ENCODE measurements at places on chromosomes 2 and 18.

DNA sequence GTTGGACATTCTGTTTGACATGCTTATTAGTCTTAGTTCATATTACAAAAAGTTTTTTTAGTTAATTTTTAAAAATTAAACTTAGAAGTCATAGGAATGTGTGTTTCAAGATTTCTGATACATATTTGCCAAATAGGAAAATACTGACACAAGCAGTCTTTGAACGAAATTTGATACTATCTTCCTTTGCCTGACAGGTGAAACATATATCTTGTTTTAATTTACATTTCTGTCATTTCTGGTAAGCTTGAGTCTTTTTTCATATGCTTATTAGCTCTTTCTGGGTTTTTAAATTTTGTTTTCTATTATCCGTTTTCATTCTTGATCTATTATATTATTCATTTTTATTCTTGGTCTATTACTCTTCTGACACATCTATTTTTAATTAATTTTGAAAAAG is 24.5 kb downstream of the ITGAV start:
- DNase-seq: no peak

GRCh38 chr2:65420712-65421431 is 11.5 kb downstream of the SPRED2 start:
- no peak for DNase-seq

DNA sequence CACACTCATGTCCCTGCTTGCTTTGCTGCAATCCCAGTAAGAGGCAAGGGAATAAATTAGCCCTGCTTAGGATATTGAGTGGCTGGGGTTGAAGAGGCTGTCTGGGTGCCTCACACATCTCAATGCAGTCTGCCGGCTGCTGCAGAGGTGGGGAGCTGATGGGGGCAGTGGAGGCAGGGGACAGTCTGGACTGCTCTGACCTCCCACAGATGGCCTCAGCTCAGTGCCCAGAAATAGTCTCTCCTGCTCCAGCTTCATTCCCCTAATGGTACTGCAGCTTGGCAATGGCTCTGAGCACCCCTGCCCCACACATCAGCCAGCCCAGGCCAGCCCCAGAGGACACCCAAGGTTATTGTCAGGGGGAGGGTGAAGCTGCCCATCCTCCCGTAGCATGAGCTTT is 21.5 kb upstream of the TNS1 start:
- DNase-seq: no peak

GRCh38 chr2:167534443-167534842 is 646.2 kb downstream of the XIRP2 start:
- DNase-seq: no peak

- DNase-seq: no peak
Measured at GRCh38 chr18:70332694-70333093, 43.8 kb downstream of the SOCS6 start.

DNA sequence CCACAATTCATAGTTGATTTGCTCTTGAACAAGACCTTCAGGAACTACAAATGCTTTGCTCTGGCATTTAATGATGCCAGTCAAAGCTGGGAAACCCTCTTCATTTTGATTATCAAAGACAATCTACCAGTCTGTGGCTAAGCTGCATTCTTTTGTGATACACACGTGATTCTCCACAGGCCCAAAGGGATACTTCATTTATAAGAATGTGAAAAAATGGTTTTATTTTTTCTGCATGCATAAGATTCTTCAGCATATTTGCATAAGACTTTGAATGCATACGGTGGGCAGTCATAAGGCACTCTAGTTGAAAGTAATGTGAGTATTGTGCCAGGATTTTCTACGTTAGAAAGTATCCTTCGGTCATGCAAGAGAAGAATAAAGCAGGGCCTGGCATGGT is 33.0 kb upstream of the ARL5A start:
- no peak for DNase-seq

DNA sequence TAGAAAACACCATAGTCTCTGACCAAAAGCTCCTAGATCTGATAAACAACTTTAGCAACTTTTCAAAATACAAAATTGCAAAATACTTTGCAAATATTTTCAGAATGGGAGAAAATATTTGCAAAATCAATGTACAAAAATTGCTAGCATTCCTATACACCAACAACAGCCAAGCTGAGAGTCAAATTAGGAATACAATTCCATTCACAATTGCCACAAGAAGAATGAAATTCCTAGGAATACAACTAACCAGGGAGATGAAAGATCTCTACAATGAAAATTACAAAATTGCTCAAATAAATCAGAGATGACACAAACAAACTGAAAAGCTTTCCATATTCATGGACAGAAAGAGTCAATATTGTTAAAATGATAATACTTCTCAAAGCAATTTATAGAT is 327.0 kb upstream of the ZC3H15 start:
- no peak for DNase-seq

DNA sequence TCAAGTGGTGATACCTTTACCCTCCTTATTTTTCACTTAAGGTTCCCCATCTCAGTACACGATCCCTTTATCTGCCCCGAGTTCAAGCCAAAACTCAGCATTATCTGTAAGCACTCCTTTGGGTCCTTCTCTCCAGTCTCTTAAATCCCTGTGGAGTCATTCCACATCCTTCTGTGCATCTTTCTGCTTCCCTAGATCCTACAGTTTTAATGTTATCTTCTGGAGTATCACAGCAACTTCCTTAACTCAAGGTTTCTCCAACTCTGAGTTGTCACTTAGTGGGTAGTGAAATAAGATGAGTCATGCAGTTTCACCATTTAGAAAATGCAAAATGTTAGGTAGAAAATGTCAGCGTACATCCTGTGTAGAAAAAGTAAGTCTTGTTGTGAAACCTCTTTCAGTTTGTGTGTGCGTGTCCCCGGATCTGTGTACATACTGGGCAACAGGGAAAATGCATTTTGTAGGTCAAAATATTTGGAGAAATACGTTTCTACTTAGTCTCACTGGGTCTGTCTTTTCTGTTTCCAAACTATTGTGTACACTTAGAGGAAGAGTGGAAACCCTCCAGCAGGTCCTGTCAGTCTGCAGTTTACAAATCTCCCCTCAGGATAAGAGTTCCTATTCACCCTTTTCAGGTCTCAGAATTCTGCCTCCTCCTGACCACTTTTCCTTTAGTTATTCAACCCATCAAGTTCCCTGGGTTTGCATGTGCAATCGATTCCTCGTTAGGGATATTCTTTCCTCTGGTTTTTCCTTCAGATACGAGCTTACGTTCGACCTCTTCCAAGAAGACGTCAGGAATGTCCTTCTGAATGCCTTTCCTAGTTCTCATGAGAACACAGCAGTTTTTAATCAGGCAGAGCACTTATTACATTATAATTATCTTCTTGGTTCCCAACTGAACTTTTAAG is 154.8 kb downstream of the TGIF1 start:
- DNase-seq: no peak

DNA sequence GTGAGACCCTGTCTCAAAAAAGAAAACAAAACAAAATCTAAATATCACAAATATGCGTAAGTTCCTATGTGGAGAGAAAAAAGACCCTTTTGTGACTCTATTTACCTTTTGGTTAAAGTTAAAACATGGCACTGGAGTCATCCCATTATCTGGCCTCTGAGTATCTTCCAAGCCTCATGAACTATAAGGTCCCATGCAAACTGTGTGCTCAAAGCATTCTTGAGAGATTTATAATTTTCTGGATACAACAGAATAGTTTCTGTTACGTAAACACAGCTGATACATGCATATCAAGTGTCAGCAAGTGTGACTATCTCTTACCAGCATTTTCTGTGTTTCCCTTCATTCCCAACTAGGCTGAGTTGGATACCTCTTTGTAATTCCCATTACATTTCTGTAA is 8.8 kb upstream of the NOSTRIN start:
- no peak for DNase-seq

DNA sequence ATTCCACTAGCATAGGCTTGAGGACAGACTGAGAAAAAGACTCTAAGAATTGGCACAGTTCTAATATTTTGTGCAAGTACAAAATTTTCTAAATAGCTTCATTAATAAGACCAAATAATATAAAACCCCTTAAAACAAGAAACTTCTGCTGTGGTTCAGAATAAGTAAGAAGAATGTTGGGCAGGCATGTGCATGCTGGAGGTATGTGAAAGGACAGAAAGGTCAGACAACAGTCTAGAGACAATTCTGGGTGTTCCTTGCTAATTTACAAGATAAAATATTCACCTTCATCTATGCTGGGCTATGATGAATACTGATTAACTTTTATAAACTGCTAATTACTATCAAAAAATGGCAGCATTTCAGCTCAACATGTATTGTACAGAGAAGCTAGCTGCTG is 14.9 kb downstream of the CEBPZOS start:
- no peak for DNase-seq

DNA sequence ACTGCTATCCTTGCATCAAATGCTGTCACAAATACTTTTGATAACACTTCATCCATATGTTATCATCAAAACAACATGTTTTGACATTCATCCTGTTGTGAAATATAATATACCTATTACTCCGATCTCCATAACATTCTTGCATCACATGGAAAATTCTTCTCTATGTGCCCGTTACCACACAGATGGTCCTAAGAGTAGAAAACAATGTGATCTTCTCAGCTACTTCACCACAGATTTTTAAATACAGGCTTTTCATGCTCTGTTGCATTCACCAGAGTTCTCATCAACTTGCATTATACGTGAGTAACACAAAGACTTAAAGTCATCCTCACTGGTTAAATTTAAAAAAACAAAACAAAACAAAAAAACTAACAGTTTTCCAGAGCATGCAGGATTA is 1603.3 kb upstream of the ZEB2 start:
- DNase-seq: no peak

DNA sequence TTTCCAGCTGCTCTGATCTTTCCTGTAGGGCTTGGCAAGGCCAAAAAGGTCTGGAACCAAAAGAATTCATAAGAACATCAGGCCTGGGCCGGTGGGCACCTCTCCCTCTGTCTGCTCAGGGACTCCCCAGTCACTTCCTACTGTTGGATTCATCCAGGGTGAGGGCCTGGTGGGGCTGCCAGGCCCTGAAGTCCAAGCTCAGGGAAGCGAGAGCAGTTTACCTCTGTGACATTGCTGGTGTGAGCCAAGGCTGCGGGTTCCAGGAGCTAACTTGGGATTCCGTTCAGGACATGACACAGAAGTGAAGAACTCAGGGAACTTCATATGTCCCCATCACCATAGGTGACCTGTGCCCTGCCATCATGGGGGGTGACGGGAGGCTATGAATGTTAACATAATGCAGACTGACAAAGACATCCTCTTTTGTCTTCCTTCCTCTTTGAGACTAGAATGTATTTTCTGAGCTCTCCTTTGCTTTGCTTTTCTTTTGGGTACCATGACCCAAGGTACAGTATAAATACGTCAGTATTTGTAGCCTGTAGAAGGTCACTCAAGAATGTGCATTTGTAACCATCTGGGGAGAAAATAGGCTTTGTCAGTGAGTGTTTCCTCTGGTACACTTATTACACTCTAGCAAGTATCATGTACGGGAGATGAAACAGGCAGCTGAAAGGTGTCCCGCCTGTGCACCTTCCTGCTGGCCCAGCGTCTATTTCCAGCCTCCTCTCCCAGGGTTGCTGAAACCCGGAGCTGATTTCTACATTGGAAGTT is 130.5 kb upstream of the SLC1A4 start:
- no peak for DNase-seq

- DNase-seq: no peak
Measured at GRCh38 chr2:189954989-189955388, 107.5 kb downstream of the MSTN start.

DNA sequence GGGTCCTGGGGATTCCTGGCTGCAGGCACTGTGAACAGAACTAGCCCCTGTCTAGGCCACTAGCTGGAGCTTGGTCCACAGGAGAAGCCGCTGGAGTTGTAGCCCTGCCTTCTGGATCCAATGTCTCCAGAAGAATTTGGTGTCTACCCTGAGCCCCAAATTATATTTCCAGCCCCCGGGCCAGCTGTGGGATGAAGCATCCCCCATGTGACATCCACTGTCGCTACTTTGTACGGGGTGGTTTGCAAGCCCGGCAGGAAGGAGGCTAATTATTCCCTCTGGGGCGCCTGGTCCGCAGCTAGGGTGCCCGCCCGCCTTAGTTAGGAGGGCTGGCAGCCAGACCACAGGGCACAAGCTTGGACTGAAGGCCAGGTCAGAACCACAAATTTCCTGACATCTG is 106.5 kb downstream of the SMAD7 start:
- DNase-seq: no peak

GRCh38 chr18:70553936-70554260 is 265.1 kb downstream of the SOCS6 start:
- DNase-seq: no peak

DNA sequence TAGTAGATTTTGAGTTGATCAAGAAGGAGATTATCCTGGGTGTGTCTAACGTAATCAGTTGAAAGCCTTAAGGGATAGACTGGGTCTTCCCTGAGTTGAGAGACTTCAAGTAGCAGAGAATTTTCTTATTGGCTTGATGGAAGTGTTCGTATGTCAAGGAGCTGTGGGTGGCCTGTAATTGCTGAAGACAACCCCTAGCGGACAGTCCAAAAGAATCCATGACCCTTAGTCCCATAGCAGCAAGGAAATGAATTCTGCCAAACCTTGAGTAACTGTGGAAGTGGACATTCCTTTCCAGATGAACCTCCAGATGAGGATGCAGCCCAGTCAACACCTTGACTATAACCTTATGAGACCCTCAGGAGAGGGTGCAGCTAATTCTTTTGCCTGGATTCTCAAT is 786.3 kb downstream of the SOCS6 start:
- DNase-seq: no peak

DNA sequence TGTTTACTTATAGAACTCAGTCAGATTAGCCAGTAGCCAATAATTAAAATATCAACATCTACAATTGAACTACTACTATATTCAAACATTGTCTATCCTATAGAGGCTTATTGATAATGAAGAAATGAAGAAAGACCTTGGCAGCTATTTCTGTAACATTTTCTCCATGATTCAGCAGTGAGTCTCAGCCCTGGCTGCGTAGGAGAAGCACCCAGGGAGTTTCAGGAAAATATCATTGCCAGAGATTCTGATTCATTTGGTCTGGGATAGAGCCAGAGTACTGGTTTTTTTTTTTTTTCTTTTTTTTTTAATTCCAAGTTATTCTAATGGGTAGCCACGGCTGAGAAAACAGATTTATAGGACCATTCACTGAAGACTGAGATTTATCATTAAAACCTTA is 404.8 kb downstream of the TXNL1 start:
- no peak for DNase-seq

GRCh38 chr2:33207151-33207740 is 260.5 kb downstream of the LTBP1 start:
- DNase-seq: no peak

DNA sequence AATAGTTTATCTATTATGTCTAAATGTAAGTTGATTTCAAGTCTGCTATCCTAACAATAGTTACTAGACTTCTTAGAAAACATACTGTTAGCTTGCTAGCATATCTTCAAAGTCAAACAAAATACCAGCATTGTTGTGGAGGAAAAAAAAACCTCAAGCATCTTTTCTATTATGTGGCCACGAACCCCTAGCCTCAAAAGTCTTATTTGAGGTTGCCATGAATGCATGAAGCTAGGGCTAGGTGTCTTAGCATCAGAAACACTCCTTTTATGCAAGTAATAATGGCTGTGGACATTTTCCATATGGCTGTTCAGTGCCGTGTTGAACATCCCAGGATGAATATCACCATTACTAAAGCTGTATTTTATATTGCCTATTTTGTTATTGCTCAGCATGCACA is 86.6 kb upstream of the OTX1 start:
- no peak for DNase-seq

Data from activated gamma-delta T cell treated with Interleukin-2 at 50 U/mL for 16 hours (primary cell).